ENCODE measurements at places on chromosomes 4 and X.

DNA sequence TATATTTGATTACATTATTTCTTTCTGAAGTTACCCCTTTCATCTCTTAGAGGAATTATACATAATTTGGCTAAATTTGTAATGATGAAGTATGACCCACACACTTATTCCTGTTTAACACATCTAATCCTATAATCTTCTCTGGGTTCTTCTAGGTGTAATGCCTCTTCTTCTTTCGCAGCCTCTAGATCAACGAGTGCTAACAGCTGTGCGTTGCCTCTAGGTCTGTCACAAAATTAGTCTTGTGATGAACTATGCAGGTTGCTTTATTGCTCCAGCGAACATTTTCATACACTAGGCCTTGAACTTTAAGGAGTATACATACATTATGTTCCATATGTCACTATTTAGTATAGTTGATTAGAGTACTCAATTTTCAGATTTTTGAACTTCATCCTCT lies 89.9 kb downstream of the TTC29 start:
- no peak for DNase-seq

- DNase-seq: no peak
These were observed 16.5 kb downstream of the TBC1D14 start for GRCh38 chr4:6926081-6926480.

GRCh38 chrX:19886883-19887531 lies 393 bp downstream of the SH3KBP1 start:
- DNase-seq: no peak

- DNase-seq: no peak
These were observed 29.6 kb downstream of the TLR10 start for GRCh38 chr4:38752941-38753806.

DNA sequence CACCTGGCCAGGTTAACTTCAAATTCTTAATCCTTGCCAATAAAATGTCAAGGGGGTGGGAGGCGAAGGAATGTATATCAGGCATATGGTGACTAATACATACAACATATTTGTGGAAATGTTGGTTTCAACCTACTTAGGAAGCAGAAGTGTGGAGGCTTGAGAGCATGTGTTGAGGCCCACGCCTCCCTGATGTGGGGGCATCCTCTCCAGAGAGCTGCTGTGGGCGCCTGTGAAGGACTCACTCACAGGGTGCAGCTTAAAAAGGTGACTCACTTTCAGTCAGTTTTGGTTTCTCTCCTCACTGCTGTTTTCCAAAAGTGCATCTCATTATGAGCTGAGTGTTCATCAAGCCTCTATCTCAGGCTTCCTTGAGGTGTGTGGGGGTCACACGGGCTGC lies 27.5 kb downstream of the LNX1 start:
- no peak for DNase-seq

Measured in stimulated activated CD4-positive, alpha-beta T cell treated with anti-CD3 and anti-CD28 coated beads, Interleukin-1b, Interleukin-23, amount 100 ng/mL, for 1 hour (primary cell).